ENCODE measurements at places on chromosomes 2 and 18.

GRCh38 chr18:74944676-74945075 is 264.3 kb downstream of the PTGR3 start:
- no peak for DNase-seq

DNA sequence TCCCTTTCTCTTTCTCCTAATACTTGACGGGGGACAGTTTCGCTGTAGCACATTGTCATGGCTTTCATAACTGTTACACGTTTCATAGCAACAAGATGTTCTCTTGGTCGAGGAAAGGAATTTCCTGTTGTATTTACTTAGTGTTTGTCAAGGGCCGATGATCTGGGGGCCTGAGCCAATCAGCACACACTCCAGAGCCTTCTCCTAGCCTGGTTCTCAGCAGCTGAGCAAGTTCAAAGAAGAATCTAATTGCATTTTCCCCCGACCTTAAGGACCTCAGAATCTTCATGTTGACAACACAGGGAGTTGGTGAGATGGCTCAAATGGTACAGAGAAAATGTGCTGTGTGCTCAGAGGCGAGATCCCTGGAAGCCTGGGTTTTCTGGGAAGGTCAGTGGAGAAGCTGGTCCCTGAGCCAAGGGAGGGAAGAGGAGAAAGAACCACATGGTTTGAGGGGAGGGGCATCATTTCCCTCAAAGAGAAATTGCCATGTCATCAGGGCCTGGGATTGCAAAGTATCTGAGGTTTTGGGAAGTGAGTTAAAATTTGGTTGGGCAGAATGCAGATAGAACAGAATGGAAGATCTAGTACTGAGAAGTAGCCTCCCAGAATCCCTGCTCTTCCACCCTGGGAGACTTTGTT is 76.9 kb upstream of the AGAP1 start:
- DNase-seq, result no peak

GRCh38 chr2:173830170-173830569 is 135.0 kb downstream of the SP3 start:
- DNase-seq, result no peak

DNA sequence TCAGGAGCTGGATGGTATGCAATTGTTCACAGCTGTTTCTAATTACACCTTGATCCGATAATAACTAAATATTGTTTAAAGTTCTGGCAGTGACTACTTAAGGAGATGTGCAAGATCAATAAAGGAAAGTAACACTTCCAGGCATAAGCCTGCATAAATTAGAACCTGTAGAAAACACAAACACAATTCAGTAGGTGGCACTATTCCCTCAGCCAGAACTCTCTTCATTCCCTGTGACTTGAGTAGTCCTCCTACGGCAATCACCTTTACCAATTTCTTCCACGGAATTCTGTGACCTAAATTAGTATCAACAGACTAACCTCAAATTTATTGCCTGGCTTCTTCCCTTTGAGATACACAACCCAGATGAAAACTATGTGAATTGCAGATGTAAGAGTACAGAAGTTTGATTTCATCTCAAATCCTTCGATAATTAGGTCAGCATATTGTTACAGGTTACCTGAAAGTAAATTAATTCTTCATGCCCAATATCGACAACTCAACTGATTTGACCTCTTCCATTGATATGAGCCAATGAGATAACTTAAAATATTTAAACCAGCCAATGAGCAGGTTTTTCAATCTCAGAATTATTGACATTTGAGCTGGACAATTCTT is 137.8 kb downstream of the PID1 start:
- DNase-seq, result no peak

GRCh38 chr18:217532-218336 is 50.1 kb downstream of the THOC1 start:
- DNase-seq, result no peak

DNA sequence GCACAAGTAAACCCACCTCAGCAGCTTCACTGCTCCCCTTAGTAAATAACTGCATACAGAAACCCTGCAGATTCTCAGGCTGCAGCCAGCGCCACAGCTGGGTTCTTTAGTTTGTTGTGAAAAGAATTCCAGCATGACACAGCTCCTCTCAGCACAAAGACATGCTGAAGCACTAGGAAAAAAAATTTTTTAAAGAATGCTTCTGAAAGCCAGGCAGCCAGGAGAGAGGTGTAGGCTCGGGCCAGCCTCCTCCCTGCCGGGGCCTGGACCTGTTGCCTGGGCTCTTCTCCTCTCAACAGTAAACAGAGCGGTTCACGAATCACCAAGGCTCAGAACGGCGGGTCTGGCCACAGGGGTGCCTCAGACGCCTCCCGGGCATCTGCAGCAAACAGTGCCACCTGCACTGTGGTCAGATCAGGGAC is 95.7 kb upstream of the POU3F3 start:
- DNase-seq, result no peak

DNA sequence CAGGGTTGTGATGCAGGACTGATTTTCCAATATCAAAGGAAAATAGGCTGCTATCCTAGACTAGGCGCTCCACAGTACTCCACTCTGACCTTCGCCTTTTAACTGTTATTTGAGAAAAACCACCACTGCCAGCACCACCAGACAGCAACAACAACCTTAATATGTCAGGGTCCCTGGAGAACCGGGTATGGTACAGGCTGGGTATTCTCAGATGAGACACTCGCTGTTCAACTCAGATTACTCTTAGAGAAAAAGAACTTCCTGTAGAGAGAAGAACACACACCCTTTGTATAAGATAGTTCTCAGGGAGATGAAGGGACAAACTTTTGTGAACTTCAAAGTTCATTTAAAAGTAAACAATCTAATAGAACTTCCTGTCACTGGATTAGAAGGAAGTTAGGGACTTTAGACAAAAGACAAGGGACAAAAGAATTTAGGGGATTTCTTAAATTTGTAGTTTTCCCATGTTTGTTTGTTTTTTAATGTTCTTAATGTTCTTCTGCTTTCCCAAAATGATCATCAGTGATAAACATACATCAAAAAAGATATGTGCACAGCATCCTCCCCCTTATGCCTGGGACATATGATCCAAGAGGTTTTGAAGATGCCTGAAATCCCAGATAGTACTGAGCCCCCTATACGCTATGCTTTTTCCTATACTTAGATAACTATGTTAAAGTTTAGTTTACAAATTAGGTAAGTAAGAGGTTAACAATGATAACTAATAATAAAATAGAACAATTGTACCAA is 41.3 kb upstream of the PPP1R1C start:
- no peak for DNase-seq

- peak; percentile 87 for DNase-seq
These were observed 27.0 kb upstream of the CASP8 start for GRCh38 chr2:201233192-201233811.

GRCh38 chr18:3525870-3526420 is 76.0 kb downstream of the TGIF1 start:
- peak; percentile 3 for DNase-seq

DNA sequence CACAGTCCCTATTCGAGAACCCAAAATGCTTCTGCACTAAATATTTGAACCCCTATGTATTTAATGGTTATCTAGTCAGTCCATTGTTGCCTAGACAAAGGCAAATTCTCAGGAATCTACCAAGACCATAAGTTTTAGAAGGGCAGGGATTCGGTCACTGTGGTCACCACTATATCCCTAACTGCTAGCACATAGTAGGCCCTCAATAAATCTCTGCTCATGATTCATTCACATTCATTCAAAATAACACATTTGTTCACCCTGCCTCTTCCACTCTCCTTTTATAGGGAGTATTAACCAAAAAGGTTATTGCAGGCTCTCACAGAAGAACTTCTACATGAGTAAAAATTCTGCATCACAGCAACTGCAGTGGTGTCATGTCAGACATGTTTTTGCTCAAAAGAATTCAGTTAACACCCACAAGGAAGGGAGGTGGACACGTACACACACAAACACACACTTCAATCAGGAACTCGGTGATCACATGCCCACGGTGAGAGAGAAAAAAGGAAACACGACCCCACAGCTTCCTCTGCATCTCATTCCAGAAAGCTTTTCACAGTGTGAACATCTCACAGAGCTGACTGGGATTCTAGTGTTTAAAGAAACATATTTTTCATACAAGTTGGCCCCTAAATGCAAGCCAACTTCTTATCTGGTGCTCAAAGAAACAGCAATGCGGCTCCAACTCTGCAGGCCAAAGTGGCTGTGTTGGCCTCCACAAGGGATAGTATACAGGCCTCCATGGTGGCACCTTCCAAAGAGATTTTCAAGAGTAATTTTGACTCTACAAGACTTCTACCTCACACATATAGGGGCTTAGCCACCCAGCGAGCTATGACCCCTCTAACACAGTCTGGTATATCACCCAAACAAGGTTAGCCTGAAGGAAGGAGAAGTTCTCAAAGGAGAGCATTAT is 98.0 kb downstream of the ANKRD44 start:
- no peak for DNase-seq

DNA sequence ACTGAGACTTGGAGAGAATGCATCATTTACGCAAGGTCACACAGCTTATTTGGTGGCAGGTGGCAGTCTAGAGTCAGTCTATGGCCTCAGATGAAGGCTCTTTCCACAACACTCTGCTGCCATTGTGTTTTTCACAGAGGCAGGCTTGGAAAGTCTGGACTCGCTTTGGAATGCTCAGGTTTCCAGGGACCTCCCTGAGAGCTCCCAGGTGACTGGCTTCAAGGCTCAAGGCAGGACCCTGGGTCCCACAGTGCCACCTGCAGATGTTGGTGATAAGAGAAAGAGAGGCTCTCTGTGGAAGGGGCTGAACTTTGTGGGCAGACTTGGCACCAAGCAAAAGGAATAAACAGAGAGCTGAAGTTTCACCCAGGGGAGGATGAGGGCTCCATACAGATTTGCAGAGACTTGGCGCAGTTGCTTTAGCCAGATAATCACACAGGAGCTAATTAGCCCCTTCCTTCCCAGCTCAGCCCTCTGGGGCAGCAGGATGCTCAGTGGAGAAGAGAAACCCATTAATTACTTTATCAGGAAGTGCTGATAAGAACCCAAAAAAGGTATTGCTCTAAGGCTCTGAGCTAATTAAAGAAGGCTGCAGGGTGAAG is 103.5 kb downstream of the LBH start:
- DNase-seq, result no peak

DNA sequence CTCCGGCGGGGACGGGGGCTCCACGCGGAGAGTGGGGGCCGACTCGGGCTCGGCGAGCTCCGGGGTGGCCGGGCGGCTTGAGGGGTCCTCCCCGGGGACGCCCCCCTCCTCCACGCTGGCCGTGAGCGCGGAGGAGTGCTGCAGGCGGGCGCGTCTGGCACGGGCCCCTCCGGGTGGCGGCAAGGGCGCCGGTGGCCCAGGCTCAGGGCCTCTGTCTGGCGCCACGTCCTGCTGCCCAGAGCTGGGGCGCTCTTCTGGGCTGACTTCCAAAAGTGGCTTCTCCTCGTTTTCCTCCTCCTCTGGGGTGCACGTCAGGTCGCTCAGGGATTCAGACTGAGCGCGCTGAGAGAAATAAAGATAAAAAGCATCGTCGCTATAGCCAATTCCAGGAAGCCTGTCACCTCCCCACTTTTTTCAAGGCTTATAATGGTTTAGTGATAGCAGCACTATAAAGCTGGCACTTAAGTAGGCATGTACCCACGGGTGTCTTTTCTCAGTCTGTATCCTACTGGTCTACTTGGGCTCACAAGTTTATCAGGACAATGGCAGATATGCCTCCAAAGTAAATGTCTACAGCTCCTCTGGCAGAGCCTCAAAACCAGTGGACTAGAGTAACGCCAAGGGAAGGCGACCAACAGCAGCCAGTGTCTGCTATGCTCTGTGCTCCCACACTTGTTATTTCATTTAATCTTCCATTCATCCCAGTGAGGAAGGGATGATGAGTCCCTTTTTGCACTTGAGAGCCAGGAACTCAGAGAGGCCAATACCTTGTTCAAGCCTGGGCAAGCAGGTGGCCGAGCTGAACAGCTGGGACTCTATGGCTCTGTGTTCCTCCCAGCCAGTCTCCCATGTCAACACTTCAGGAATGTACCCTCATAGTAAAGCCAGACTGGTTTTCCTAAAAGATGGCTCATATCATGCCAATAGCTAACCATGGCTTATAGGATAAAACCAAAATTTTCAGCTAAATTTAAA is 92.6 kb upstream of the MGAT4A start:
- DNase-seq, result no peak

- DNase-seq, result no peak
These were observed 9.6 kb downstream of the DCDC2C start for GRCh38 chr2:3712831-3713503.

- no peak for DNase-seq
These were observed 70.5 kb upstream of the TTC39C start for GRCh38 chr18:23943903-23944624.

- no peak for DNase-seq
These were observed 96.5 kb downstream of the CYP26B1 start for GRCh38 chr2:72051204-72051603.

GRCh38 chr2:15730545-15731212 is 139.0 kb downstream of the DDX1 start:
- no peak for DNase-seq

GRCh38 chr2:178225006-178225805 is 30.9 kb downstream of the OSBPL6 start:
- DNase-seq, result no peak

GRCh38 chr2:231370749-231371429 is 24.6 kb upstream of the B3GNT7 start:
- no peak for DNase-seq

GRCh38 chr18:11946756-11947155 is 34.6 kb upstream of the IMPA2 start:
- DNase-seq, result no peak

DNA sequence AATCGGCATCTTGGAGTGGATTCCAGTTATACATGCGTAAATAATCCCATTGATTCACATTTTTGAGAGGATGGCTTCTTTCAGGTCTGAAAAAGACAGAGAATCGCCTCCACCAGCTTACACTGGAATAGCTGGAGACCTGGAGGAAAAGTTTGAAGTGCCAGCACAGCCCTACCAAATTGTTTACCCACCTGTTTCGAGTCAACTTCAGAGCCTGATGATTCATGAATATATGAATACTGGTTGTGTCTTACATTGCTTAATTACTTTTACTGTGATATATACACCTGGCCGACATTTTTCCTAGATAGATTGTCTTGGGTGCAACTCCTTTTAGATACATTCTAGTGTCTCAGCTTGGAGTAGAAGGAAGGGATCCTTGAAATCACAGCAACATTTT is 335 bp upstream of the NCKAP5 start:
- no peak for DNase-seq

DNA sequence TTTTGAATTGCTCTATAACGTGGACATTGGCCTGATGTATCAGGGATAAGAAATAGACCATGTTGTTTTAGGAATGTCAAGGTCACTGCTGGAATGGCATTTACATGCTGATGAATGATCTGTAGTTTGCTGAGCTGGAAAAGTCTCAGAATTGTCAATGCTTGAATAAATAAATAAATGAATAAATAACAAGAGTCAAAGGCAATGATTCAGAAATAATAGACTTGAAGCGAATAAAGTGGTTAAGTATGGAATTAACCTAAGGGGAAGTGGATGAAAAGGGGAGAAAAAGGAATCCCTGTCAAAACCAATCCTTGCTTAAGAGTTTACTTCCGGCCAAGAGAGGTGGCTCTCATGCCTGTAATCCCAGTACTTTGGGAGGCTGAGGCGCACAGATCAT is 1620.0 kb downstream of the SUCLG1 start:
- DNase-seq, result no peak

- no peak for DNase-seq
These were observed 3.6 kb upstream of the DTYMK start for GRCh38 chr2:241690202-241690717.

Data from stimulated activated CD4-positive, alpha-beta T cell treated with anti-CD3 and anti-CD28 coated beads, Interleukin-4, amount 100 ng/mL, for 48 hours (primary cell).